A549 (cell line): ENCODE measurements at places on chromosomes 5 and 9.

DNA sequence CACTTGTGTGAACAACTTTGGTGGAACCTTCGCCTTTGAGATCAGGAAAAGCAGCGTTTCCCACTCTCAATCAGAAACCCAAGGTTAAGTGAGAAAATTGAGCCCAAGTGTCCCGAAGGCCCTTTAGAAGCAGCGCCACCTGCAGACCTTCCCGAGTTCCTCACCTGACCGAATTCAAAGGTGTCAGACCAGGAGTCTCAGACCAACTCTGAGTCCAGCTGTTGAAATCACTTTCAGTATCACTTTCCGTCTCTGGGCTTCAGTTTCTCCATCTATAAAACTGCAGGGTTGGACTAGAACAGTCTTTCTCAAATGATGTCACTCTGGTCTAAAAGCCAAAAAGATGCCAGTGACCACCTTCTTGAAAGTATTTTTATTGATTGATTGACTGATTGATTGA lies 31.7 kb upstream of the GRHPR start:
- DNase-seq: peak; percentile 44

DNA sequence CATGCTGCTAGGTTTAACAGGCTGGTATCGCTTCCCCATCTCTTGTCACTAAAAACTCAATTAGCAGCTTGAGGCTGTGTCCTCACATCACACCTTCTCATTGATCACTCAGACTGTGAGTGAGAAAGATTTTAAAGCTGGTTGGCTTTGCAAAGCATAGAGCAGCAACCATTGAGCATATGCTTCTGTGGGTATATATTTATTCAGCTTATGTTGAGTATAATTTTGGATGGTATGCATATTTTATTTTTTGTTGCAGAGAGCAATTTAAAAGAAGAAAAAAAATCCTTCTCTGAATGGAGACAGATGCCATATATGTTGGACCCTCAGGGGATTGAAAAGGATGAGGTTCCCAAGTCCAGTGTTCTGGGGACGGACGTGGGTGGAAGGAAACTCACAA lies 162.6 kb downstream of the TRIM32 start:
- DNase-seq: no peak

DNA sequence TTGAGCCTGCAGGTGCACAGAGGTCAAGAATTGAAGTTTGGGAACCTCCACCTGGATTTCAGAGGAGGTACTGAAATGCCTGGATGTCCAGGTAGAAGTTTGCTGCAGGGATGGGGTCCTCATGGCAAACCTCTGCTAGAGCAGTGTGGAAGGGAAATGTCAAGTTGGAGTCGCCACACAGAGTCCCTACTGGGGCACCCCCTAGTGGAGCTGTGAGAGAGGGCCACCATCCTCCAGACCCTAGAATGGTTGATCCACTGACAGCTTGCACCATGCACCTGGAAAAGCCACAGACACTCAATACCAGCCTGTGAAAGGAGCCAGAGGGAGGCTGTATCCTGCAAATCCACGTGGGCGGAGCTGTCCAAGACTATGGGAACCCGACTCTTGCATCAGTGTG lies 78.0 kb downstream of the GABRA1 start:
- no peak for DNase-seq

- DNase-seq: no peak
Observed at GRCh38 chr9:122164286-122164685, 4.6 kb downstream of the MORN5 start.

- DNase-seq: no peak
Observed at GRCh38 chr5:133708331-133708850, 96.0 kb upstream of the FSTL4 start.

GRCh38 chr9:109329638-109330258 lies 8.9 kb upstream of the EPB41L4B start:
- no peak for DNase-seq

GRCh38 chr9:111891910-111892499 lies 4.6 kb upstream of the UGCG start:
- DNase-seq: peak; percentile 52

DNA sequence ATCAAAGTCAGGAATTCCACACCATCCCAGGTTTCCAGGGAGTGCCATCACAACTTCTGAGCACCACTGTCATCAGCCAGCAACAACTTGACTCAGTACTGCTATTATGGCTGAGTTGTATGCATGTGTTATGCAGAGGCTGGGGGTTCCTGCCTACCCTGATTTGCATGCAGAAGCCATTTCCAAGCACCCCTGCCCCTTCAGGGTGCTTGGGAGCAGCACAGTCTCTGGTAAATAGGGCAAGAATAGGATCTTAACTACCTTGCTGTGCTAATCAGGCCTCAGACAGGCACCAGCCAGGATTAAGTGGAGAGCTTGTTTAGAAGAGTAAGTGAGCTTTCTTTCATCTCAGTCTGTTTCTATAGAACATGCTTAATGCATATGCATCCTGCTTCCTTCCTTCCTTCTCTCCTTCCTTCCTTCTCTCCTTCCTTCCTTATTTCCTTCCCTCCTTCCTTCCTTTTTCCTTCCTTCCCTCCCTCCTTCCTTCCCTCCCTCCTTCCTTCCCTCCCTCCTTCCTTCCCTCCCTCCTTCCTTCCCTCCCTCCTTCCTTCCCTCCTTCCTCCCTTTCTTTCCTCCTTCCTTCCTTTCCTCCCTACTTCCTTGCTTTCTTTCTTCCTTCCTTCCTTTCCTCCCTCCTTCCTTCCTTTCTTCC lies 175.7 kb downstream of the FRMD3 start:
- no peak for DNase-seq

DNA sequence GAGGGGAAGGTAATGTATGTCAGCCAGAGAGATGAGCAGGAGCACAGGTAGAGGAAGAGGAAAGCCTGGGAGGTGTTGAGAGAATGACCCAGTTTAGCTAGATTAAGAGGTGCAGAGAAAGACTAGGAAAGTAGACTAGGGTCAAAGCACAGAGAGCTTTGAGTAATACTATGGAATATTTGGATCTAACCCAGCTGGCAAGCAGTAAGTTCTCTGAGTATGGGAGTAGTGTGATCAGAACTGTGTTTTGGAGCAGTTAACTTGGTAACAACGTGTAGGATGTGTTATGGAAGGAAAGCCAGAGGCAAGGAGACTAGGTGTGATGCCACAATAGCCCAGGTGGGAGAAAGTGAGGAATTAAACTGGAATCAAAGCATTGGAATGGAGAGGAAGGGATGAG lies 84.9 kb upstream of the PTGER4 start:
- DNase-seq: no peak

GRCh38 chr9:3721096-3721495 lies 195.3 kb upstream of the RFX3 start:
- DNase-seq: no peak

DNA sequence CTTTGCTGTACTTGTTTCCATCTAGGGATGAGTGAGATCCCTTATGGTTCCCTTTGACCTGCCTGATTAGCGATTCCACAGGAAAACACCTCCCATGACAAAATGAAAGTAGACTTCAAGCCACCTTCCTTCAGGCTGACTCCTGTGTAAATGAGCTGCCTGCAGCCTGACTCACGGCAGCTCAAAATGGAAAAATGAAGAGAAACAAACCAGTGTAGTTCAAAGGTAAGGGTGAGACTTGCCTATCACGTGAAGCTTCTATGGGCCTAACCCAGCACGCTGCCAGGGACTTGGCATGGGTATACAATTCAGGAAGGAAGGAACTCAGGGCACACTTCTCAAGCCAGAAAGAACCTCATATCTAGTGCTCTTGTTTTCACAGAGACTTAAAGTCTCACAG lies 110.1 kb upstream of the LRRTM2 start:
- no peak for DNase-seq

DNA sequence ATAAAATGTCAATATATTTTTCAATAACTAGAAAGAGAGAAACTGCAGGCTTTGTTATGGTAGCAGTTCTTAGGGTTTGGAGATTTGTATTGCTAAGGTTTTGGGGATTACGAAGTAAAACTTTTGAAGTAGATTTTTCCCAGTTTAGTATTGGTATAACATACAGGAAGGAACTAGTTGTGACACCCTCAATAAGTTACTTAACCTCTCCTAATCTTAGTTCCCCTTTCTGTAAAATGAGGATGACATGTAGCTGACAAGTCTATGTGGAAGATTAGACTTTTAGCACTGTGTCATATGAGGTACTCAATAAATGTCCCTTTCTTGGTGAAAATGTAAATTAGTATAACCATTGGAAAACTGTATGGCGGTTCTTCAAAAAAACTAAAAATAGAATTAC lies 73.4 kb upstream of the ATG10 start:
- no peak for DNase-seq

- no peak for DNase-seq
Observed at GRCh38 chr5:104247260-104247659, 684.7 kb upstream of the NUDT12 start.

GRCh38 chr9:104868687-104869404 lies 59.1 kb downstream of the ABCA1 start:
- peak; percentile 68 for DNase-seq

DNA sequence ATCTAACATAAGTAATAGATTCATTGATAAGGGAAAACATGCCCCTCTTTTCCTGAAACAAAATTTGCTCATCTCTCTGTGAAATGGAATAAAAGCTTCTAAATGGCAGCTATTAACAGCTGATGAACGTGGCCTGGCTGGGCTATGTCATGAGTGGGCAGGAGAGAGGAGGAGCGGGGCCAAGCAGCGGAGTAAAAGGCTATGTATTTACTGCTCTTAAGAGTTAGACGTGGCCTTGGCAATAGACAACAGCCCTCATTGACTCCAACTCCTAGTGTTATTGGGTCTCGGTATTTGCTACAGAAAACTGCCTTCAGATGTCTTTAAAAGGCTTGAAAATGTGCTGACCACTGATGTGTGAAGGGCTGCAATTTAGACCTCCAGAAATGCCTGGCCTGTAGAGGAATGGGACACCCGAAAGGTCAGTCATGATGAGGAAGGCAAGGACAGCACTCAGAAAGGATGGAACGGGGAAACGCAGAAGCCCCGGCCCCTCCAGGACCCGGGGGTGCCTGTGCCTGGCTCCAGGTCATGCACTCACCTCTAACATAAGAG lies 116.8 kb downstream of the PDZD2 start:
- DNase-seq: no peak

DNA sequence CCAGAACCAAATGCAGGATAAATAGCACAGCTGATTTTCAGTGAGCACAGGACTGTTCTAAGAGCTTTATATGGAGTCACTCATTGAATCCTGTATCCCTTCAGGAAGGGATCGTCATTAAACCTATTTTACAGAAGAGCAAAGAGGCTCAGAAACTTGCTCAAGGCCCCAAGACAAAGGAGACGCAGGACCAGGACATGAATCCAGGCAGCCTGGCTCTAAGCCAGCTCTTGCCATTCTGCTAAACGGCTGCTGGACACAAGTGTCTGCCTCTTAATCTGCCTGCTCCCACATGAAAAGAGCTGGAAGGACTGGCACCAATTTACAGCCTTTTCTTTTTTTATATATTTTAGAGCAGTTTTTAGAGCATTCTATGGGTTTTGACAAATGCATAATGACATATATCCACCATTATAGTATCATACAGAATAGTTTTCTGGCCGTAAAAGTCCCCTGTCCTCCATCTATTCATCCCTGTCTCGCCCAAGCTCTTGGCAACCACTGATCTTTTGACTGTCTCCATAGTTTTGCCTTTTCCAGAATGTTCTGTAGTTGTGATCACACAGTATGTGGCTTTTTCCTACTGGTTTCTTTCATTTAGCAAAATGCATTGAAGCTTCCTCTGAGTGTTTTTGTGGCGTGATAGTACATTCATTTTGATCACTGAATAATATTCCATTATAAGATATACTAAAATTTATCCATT lies 37.5 kb downstream of the RETREG1 start:
- DNase-seq: no peak

- peak; percentile 89 for DNase-seq
Observed at GRCh38 chr9:129175825-129176633, 2.0 kb downstream of the IER5L start.
